A673 (cell line): ENCODE measurements at places on chromosomes 5 and 9. TPM values are rescaled to one million over a fixed set of nuclear protein-coding genes. Genes with fewer than 3 reads are reported as not detected.

Gene NIPBL
- 69.5 and 79.6 TPM in 2 replicates for total RNA-seq

Gene FBP1
- total RNA-seq = not detected in 2 replicates

Gene TSSK1B
- total RNA-seq = not detected in 2 replicates

Gene SH3GL2
- total RNA-seq = not detected in 2 replicates

Gene DDX4
- not detected in 2 replicates for total RNA-seq

Gene AIF1L
- total RNA-seq = 5.6 and 6.5 TPM in 2 replicates

Gene DCANP1
- not detected in 2 replicates for total RNA-seq

Gene ST6GALNAC6
- 34.7 and 40.4 TPM in 2 replicates for total RNA-seq

GRCh38 chr5:32754284-32754683 lies 43.2 kb downstream of the NPR3 start:
- no peak overlapping the region for H3K27ac ChIP-seq
- H3K27me3 ChIP-seq = no peaks in the 10 kb centered on the region
- H3K4me3 ChIP-seq = no peak overlapping the region
- DNase-seq = no peak

DNA sequence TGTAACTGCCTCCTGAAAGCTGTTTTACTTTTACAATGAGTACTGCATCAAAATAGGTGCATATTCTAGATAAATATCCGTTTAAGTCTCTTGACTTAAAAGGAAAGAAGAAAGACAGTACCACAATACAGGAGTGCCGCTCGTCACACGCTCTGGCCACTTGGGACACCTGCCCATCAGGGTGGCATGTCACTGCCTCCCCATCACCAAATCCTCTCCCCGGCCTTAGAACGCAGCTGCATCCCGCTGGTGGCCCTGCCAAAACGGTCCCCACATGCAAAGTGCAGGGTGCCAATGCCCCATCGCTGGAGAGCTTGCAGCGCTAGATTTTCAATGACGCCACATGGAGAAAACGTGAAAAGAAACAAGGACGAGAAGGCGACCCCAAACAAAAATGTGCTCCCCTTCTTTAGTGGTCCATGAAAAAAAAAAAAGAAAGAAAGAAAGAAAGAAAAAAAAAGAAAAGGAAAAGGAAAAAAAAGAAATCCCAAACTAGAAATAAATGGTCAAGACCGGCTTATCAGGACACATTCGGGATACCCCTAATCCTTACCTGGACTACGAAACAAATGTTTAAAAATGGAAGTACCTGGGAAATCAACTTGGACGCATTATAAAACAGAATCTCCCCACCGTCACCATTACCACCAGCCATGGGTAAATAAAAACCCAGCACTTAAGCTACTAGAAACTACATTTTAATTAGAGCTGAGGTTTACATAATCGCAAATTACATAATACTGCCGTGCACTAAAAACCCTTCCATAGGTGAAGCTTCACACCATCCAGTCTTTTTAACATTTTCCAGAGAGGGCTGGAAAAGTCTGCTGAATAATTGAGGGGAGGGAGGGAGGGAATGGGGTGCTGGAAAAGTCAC lies 1.0 kb downstream of the ANKH start:
- H3K4me3 ChIP-seq = peak overlapping the region; percentile 42
- DNase-seq = no peak
- H3K36me3 ChIP-seq = no peaks in the 10 kb centered on the region
- peaks cover 46% of the 10 kb centered on the region for H3K27me3 ChIP-seq

GRCh38 chr5:102596951-102597350 lies 98.2 kb upstream of the SLCO6A1 start:
- H3K36me3 ChIP-seq = no peaks in the 10 kb centered on the region
- no peak for DNase-seq
- no peak overlapping the region for H3K27ac ChIP-seq
- no peaks in the 10 kb centered on the region for H3K27me3 ChIP-seq
- peaks cover 3% of the 10 kb centered on the region for H3K4me1 ChIP-seq

- H3K4me3 ChIP-seq = no peak overlapping the region
- peak; percentile 9 for DNase-seq
- H3K27me3 ChIP-seq = no peaks in the 10 kb centered on the region
- no peak overlapping the region for H3K27ac ChIP-seq
- H3K36me3 ChIP-seq = no peaks in the 10 kb centered on the region
- peaks cover 5% of the 10 kb centered on the region for H3K4me1 ChIP-seq
Measured at GRCh38 chr5:95927927-95928723, 33.5 kb downstream of the ELL2 start.

GRCh38 chr5:167049043-167049663 lies 1242.3 kb upstream of the WWC1 start:
- H3K4me1 ChIP-seq = no peaks in the 10 kb centered on the region
- H3K27ac ChIP-seq = no peak overlapping the region
- no peak overlapping the region for H3K4me3 ChIP-seq
- H3K27me3 ChIP-seq = no peaks in the 10 kb centered on the region
- peak; percentile 71 for DNase-seq

GRCh38 chr5:131899686-131900085 lies 45.8 kb downstream of the MEIKIN start:
- H3K27me3 ChIP-seq = no peaks in the 10 kb centered on the region
- no peaks in the 10 kb centered on the region for H3K4me1 ChIP-seq
- no peak for DNase-seq
- H3K27ac ChIP-seq = no peak overlapping the region
- no peak overlapping the region for H3K4me3 ChIP-seq

- no peak overlapping the region for H3K27ac ChIP-seq
- no peaks in the 10 kb centered on the region for H3K27me3 ChIP-seq
- no peaks in the 10 kb centered on the region for H3K36me3 ChIP-seq
- H3K4me3 ChIP-seq = no peak overlapping the region
- DNase-seq = no peak
Measured at GRCh38 chr5:40606077-40606765, 73.5 kb upstream of the PTGER4 start.

GRCh38 chr5:111572561-111572960 lies 60.2 kb upstream of the STARD4 start:
- no peaks in the 10 kb centered on the region for H3K27me3 ChIP-seq
- H3K4me3 ChIP-seq = no peak overlapping the region

GRCh38 chr9:110825950-110826349 lies 157.4 kb downstream of the MUSK start:
- no peak overlapping the region for H3K4me3 ChIP-seq
- no peaks in the 10 kb centered on the region for H3K27me3 ChIP-seq
- no peak overlapping the region for H3K27ac ChIP-seq
- H3K4me1 ChIP-seq = no peaks in the 10 kb centered on the region
- DNase-seq = no peak

DNA sequence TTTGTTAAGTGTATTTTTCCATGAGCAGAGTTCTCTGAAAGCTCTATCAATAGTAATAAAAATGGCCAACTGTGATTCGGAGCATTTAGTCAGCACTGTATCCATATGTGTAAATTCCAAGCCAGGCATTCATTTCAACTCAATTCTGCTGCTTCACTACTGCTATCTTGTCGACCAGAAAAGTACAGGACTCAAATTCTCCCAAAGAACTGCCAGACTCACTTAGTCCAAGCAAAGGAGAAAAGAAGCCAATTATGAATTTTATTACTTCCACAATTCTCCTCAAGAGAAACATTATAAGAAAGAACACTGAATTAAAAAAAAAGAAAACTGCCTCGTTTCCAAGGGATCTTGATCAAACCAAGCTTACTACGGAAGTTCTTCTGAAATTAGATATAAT lies 906.3 kb upstream of the DMAC1 start:
- DNase-seq = no peak
- H3K4me1 ChIP-seq = no peaks in the 10 kb centered on the region
- no peak overlapping the region for H3K27ac ChIP-seq
- no peaks in the 10 kb centered on the region for H3K36me3 ChIP-seq
- peaks cover 50% of the 10 kb centered on the region for H3K27me3 ChIP-seq

DNA sequence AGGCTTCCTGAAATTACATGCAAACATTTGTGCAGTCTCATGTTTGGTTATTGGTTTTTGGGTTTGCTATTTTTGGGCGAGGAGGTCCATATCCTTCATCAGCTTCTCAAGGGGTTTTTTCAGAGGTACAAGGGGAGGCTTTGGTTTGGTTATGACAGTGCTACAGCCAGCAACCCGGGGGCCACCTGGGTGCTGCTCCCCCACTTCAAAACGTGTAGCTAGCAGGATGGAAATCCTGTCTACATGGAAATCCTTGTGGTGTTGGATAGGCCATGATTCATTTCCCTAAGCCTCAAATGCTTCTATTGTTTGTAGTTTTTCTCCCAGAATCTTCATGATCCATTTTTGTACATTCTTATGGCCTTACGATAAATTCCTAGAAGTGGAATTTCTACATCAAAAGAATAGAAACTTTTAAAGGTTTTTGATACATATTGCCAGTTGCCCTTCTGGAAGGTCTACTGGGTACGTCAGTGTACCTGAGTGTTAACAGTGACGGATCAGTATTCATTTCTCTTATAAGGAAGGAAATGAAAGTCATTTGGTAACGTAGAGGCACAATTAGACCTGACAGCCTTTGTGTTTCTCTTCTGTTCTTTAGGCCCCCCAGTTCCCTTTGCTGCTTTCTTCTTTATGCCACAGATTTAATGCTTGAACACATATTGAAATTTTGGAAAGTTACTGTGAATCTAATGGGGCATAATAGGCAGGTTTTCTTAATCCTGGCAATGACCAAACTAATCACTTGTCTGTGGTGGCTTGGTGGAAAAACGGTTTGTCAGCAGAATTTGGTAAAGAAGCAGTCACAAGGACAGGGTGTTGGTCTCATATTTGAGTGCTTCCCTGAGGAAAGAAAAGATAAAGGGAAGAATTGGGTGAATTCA lies 69.7 kb upstream of the ABL1 start:
- H3K27me3 ChIP-seq = no peaks in the 10 kb centered on the region
- no peak overlapping the region for H3K27ac ChIP-seq
- no peaks in the 10 kb centered on the region for H3K36me3 ChIP-seq
- H3K4me3 ChIP-seq = no peak overlapping the region

- H3K4me1 ChIP-seq = no peaks in the 10 kb centered on the region
- H3K27me3 ChIP-seq = peaks cover 28% of the 10 kb centered on the region
Measured at GRCh38 chr5:147361441-147362175, 126.8 kb downstream of the STK32A start.

DNA sequence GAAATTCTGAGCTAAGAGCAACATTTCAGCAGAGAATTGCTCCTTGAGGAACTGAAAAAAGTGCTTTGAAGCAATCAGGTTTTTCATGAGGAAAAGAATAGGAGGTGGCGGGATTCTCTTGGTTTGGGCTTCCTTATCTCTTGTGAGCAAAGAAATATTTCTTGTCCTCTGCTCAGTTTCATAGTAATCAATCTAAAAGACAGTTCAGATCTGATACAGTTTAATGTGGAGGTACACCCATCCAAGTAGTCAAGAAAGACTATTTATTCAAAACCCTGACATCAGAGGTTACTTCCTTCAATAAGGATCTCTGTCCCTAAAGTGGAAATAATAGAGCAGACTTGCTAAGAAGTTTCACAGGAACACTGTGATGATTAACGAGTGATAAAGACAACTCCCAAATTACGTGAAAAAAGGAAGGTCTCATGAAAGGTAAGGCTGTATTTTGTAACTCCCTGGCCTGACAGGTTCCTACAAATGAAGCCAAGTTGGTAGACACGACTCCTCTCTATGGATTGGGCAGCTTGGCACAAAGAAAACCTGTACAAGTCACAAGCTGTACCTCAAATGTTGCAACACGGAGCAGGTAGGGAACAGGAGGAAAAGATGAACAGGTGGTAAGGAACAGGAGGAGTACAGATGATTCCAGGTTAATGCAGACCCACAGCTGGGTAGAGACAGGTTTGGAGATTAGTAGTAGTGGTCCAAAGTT lies 94.1 kb downstream of the SUSD1 start:
- DNase-seq = no peak
- no peak overlapping the region for H3K27ac ChIP-seq
- H3K36me3 ChIP-seq = no peaks in the 10 kb centered on the region
- H3K27me3 ChIP-seq = no peaks in the 10 kb centered on the region
- no peaks in the 10 kb centered on the region for H3K4me1 ChIP-seq

- no peaks in the 10 kb centered on the region for H3K27me3 ChIP-seq
- H3K36me3 ChIP-seq = no peaks in the 10 kb centered on the region
- no peak overlapping the region for H3K27ac ChIP-seq
- no peak for DNase-seq
- no peak overlapping the region for H3K4me3 ChIP-seq
Measured at GRCh38 chr9:69696802-69697201, 24.6 kb upstream of the APBA1 start.

DNA sequence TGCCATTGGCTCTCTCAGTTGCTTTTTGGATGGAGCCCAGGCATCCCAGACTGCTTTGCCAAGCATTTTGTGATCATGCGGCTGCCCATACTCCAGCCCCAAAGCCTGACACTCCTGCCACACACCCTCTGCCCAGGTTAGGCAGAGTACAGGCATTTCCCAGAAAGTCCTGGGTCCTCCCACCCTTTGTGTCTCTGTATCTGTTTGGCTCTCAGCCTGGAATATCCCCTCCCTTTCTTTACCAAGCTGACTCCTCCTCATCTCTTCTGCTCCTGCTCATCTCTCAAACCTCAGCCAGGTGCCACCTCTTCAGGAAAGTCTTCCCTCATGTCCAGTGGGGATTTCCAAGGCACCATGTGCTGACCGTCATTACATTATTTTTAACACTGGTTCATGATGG lies 14.3 kb upstream of the SH3RF2 start:
- H3K4me1 ChIP-seq = peaks cover 25% of the 10 kb centered on the region
- DNase-seq = no peak
- no peaks in the 10 kb centered on the region for H3K36me3 ChIP-seq
- no peak overlapping the region for H3K4me3 ChIP-seq
- H3K27ac ChIP-seq = no peak overlapping the region
